CD4-positive, CD25-positive, alpha-beta regulatory T cell (primary cell): ENCODE measurements at places on chromosomes 13 and 19. TPM values are rescaled to one million over a fixed set of nuclear protein-coding genes. Genes with fewer than 3 reads are reported as not detected.

DNA sequence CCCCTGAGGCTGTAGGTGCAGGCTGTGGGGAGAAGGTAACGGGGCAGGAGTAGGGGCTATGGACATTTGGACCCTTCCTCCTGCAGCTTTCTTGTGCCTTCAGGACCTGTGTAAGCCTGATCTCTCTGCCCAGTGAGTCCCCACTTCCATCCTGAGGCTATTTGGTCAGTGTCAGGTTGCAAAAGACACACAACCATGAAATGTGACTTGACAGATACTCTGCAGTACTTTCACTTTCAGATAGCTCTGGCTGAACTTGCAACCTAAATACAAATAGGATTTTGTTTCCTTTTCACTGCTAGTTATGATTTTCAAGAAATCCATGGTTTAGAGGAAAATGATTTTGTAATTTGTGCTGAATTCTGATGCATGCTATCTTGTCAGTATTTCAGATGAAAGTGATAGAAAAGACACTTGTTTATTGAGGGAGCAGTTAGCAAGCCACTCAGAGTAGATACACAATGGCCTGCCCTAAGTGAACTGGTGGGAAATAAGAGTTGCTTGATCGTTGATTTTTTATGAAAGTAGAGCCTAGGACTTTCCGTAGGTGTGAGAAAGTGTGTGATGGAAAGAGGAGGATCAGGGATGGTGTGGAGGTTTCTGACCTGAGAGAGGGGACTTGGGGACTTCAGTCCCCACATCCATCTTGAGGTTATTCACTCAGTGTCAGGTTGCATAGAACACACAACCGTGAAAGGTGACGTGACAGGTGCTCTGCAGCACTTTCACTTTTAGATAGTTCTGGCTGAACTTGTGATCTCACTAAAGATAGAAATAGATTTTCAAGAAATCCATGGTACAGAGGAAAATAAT, 18.1 kb upstream of the EID2 start:
- H3K4me3 ChIP-seq, result peak overlapping the region; percentile 70
- H3K36me3 ChIP-seq, result no peaks in the 10 kb centered on the region
- no peak for DNase-seq
- H3K27ac ChIP-seq, result no peak overlapping the region
- H3K4me1 ChIP-seq, result peaks cover 3% of the 10 kb centered on the region

The GAPDHS gene
- total RNA-seq, result not detected

GRCh38 chr19:30065680-30066606, 123.9 kb downstream of the URI1 start:
- no peak overlapping the region for H3K4me3 ChIP-seq
- H3K27me3 ChIP-seq, result no peaks in the 10 kb centered on the region
- no peak overlapping the region for H3K27ac ChIP-seq
- no peaks in the 10 kb centered on the region for H3K4me1 ChIP-seq
- H3K36me3 ChIP-seq, result no peaks in the 10 kb centered on the region

- H3K4me1 ChIP-seq, result no peaks in the 10 kb centered on the region
- H3K27ac ChIP-seq, result no peak overlapping the region
- DNase-seq, result no peak
- H3K27me3 ChIP-seq, result no peaks in the 10 kb centered on the region
- H3K4me3 ChIP-seq, result no peak overlapping the region
Observed at GRCh38 chr13:25980255-25980654, 71.6 kb downstream of the SHISA2 start.

The PSPN gene
- 1.0 TPM for total RNA-seq

The C19orf25 gene
- 33.4 TPM for total RNA-seq

DNA sequence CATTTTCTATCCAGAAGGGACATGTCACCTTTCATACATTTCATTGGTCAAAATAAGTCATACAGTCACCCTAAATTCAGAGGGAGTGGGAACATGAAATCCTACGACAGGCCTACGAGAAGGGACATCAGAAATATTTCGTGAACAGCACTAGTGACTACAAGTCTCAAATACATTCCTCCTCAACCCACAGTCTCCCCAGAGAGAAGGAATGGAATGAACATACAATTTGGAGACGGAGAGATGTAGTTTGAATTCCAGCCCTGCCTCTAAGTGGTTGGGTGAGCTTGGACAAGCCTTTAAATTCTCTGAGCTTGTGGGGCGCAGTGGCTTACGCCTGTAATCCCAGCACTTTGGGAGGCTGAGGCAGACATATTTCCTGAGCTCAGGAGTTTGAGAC, 9.9 kb downstream of the SERTM1 start:
- H3K27me3 ChIP-seq, result no peaks in the 10 kb centered on the region
- H3K4me3 ChIP-seq, result no peak overlapping the region
- H3K36me3 ChIP-seq, result no peaks in the 10 kb centered on the region
- DNase-seq, result no peak
- H3K4me1 ChIP-seq, result no peaks in the 10 kb centered on the region

The ZNF414 gene
- total RNA-seq, result 35.1 TPM
